ENCODE measurements at places on chromosomes 7 and 10.

DNA sequence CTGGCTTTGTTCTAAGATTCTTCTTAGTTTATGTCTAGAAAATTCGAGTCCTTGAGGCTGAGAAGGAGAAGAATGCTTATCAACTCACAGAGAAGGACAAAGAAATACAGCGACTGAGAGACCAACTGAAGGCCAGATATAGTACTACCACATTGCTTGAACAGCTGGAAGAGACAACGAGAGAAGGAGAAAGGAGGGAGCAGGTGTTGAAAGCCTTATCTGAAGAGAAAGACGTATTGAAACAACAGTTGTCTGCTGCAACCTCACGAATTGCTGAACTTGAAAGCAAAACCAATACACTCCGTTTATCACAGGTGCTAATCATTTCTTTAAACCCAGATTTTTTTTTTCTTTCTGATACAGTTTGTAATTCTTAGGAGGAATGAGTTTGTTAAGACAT, 6.7 kb downstream of the CEP55 start:
- peak overlapping the region; percentile 47 for H3K27ac ChIP-seq
- peak overlapping the region; percentile 24 for H3K4me3 ChIP-seq
- H3K36me3 ChIP-seq, result peaks cover 3% of the 10 kb centered on the region
- peak; percentile 81 for DNase-seq

DNA sequence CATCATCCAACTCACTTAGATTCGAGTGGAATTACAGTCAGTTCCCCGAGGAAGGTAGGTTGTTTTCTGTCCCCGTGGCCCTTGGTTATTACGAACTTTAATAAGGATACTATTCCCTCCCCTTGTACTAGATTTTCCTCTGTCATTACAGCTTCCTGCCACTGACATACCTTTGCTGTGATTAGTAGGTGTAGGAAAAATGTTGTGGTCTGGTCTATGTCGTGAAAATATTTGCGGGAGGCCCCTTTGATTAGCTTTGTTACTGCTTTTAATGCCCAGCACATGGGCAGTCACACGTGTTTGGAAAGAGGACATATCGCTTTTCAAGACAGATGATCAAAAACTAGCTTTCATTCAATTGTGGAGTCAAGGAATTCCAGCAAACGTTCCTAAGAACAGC, 92.2 kb downstream of the GATA3 start:
- H3K36me3 ChIP-seq, result no peaks in the 10 kb centered on the region
- no peak overlapping the region for H3K4me3 ChIP-seq
- H3K27me3 ChIP-seq, result no peaks in the 10 kb centered on the region
- no peaks in the 10 kb centered on the region for H3K4me1 ChIP-seq
- DNase-seq, result no peak

DNA sequence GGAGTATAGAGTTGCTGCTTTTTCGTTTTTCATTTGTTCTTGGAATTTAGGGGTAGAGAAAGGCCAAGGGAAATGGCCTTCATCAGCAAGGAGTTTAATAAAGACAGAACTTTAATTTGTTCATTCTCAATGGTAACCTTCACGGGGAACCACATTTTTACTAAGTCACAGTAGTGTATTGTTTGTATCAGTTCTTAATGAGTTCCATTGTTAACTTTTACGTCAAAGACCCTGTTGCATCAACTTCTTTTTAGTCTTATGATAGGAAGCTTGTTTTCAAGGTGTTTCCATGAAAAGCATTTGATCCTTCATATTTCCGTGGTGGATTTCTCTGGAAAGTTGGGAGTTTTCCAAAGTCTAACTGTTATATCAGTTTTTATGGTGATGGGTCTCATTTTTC, 169.9 kb downstream of the CREB5 start:
- no peaks in the 10 kb centered on the region for H3K27me3 ChIP-seq
- H3K4me3 ChIP-seq, result no peak overlapping the region
- H3K27ac ChIP-seq, result no peak overlapping the region
- no peaks in the 10 kb centered on the region for H3K4me1 ChIP-seq
- no peak for DNase-seq
- H3K36me3 ChIP-seq, result no peaks in the 10 kb centered on the region

DNA sequence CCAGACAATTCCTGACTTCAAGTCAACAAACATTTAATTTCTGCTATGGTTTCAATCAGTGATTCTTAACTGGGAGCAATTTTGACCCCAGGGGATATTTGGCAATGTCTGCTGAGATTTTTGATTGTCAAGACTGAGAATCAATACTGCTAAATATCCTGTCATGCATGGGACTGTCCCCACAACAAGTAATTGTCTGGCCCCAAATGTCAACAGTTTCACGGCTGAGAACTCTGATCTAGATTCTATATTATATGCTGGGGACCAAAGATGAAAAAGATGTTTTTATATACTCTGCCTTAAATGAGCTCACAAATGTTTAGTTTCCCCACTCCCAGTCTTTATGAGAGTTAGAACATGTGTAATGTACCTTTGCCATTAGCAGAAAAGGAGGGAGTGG, 19.2 kb downstream of the ANKRD7 start:
- H3K4me1 ChIP-seq, result no peaks in the 10 kb centered on the region
- H3K4me3 ChIP-seq, result no peak overlapping the region
- DNase-seq, result no peak
- no peaks in the 10 kb centered on the region for H3K36me3 ChIP-seq
- no peak overlapping the region for H3K27ac ChIP-seq
- H3K27me3 ChIP-seq, result no peaks in the 10 kb centered on the region

- H3K4me1 ChIP-seq, result peaks cover 40% of the 10 kb centered on the region
- no peaks in the 10 kb centered on the region for H3K27me3 ChIP-seq
- peak; percentile 26 for DNase-seq
- H3K36me3 ChIP-seq, result peaks cover 1% of the 10 kb centered on the region
Observed at GRCh38 chr10:70222340-70222794, 10.9 kb downstream of the PPA1 start.

DNA sequence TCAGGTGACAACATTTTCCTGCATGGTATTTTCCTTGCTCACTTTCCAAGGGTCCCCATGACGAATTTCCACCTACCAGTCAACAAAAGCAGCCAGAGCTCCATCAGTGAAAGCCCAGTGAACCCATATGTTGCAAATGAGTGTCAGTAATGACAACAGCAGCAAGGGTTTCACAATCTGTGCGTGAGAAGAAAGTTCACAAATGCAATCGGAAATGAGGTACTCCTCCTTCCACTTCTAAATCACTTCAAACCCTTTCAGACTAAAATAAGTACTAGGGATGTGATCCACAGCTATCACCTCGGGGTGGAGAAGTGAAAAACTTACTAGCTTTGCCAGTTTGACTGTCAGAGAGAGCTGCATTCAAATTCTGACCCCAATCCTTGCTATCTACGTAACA, 55.6 kb upstream of the BET1 start:
- no peak overlapping the region for H3K4me3 ChIP-seq
- DNase-seq, result no peak
- H3K36me3 ChIP-seq, result no peaks in the 10 kb centered on the region
- H3K27ac ChIP-seq, result no peak overlapping the region

GRCh38 chr7:72267291-72267800, 144.8 kb downstream of the CALN1 start:
- H3K4me1 ChIP-seq, result no peaks in the 10 kb centered on the region
- no peak overlapping the region for H3K27ac ChIP-seq
- no peaks in the 10 kb centered on the region for H3K36me3 ChIP-seq
- H3K4me3 ChIP-seq, result no peak overlapping the region

GRCh38 chr10:71225291-71226058, 13.1 kb downstream of the UNC5B start:
- H3K27ac ChIP-seq, result no peak overlapping the region
- DNase-seq, result no peak
- H3K27me3 ChIP-seq, result no peaks in the 10 kb centered on the region
- no peak overlapping the region for H3K4me3 ChIP-seq
- H3K36me3 ChIP-seq, result no peaks in the 10 kb centered on the region

GRCh38 chr7:139739863-139740597, 37.8 kb downstream of the HIPK2 start:
- H3K27me3 ChIP-seq, result no peaks in the 10 kb centered on the region
- H3K4me3 ChIP-seq, result no peak overlapping the region
- no peak for DNase-seq
- H3K4me1 ChIP-seq, result no peaks in the 10 kb centered on the region
- no peaks in the 10 kb centered on the region for H3K36me3 ChIP-seq
- H3K27ac ChIP-seq, result no peak overlapping the region

GRCh38 chr7:39709768-39710311, 86.5 kb downstream of the RALA start:
- H3K27ac ChIP-seq, result no peak overlapping the region
- H3K4me1 ChIP-seq, result no peaks in the 10 kb centered on the region
- H3K4me3 ChIP-seq, result no peak overlapping the region

GRCh38 chr7:26603631-26604030, 260.8 kb downstream of the SKAP2 start:
- H3K27ac ChIP-seq, result no peak overlapping the region
- H3K4me1 ChIP-seq, result no peaks in the 10 kb centered on the region
- no peaks in the 10 kb centered on the region for H3K27me3 ChIP-seq

GRCh38 chr10:24680647-24681524, 42.8 kb downstream of the ARHGAP21 start:
- no peak overlapping the region for H3K4me3 ChIP-seq
- no peaks in the 10 kb centered on the region for H3K27me3 ChIP-seq
- no peaks in the 10 kb centered on the region for H3K4me1 ChIP-seq
- no peak overlapping the region for H3K27ac ChIP-seq
- no peak for DNase-seq

DNA sequence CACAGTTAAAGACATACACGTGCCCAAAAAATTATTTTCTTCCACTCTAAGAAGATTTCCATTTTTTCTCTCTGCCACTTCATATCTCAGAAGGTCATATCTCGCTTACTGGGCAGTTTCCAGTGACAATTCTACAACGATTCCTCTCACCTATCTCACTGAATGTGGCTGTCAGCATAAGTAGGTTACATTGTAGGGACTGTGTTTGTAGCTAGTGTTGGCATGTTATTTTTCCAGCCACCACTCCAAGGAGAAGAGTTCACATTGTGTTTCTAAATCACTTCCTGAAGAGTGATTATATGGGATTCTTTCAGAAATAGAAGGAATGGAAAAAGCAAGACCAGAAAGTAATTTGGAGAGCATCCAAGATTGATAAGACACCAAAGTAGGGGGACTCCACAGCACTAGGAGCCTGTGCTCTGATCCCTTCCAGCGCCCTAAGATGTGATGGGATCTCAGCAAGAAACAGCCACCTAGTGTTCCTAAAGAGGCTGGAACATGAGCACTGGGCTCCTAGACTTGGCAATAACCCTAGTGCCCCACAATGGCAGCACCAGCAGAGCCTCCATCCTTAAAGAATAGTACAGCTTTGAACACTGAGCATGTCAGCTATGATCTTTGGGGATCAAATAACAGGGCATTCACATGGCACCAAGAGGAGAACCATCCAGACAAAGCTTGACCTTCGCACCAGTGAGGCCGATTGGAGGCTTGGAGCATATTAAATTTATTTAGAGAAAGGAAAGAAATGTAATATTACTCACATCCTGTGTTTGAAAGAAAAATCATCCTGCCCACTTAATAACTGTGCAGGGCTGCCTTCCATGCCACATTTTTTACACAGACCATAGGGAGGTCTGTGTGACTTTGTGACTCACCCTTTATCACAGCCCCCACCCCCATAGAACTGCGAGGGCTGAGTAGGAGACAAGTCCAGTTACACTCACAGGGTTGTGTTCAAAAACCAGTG, 51.8 kb downstream of the CAV1 start:
- H3K36me3 ChIP-seq, result no peaks in the 10 kb centered on the region
- H3K4me1 ChIP-seq, result peaks cover 41% of the 10 kb centered on the region
- no peaks in the 10 kb centered on the region for H3K27me3 ChIP-seq
- DNase-seq, result no peak
- H3K4me3 ChIP-seq, result no peak overlapping the region

- H3K27me3 ChIP-seq, result no peaks in the 10 kb centered on the region
- no peak overlapping the region for H3K27ac ChIP-seq
- no peaks in the 10 kb centered on the region for H3K36me3 ChIP-seq
- no peaks in the 10 kb centered on the region for H3K4me1 ChIP-seq
- no peak overlapping the region for H3K4me3 ChIP-seq
- DNase-seq, result no peak
Observed at GRCh38 chr10:69458430-69459100, 7.3 kb downstream of the TSPAN15 start.

GRCh38 chr10:45451407-45451806, 77.4 kb downstream of the ALOX5 start:
- no peaks in the 10 kb centered on the region for H3K36me3 ChIP-seq
- no peak for DNase-seq
- H3K27me3 ChIP-seq, result no peaks in the 10 kb centered on the region
- H3K4me3 ChIP-seq, result no peak overlapping the region
- peaks cover 22% of the 10 kb centered on the region for H3K4me1 ChIP-seq

GRCh38 chr7:129741743-129742213, 130.3 kb downstream of the NRF1 start:
- no peak overlapping the region for H3K27ac ChIP-seq
- DNase-seq, result peak; percentile 62
- H3K36me3 ChIP-seq, result no peaks in the 10 kb centered on the region
- no peak overlapping the region for H3K4me3 ChIP-seq
- H3K4me1 ChIP-seq, result 0 out of 2 replicates have a peak, but pooled peaks cover 4% of the 10 kb centered on the region

DNA sequence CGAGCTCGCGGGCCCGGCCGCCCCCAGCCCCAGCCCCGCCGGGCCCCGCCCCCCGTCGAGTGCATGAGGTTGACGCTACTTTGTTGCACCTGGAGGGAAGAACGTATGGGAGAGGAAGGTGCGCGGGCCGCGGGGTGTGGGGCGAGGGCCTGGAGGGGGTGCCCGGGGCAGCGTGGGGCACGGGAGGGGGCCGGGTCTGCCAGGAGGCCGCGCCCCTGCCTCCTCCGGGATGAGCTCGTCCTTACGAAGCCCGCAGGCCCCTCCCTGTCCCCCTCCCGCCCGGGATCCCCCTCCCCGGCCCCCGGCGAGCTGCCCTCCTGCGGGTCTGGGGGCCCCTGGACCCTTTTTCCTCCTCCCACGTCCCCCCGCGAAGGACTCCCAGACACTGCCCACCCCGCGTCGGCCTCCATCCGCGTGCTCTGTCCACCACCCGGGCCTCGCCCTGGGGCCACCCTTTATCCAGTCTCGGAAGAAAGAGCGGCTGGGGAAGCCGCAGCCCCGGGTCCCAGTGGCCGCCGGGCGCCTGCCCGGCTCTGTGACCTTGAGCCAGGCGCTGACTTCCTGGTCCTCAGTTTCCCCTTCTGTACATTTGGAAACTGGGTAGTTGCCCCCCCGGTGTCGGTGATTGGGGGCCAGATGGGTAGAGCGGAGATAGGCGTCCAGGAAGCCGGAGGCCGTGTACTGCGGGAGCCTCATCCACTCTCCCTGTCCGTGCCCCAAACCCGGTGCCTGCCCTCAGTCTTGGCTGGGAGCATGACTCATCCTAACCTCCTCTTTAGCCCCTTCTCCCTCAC, 521 bp downstream of the LIMK1 start:
- peak overlapping the region; percentile 75 for H3K4me3 ChIP-seq
- H3K27me3 ChIP-seq, result no peaks in the 10 kb centered on the region
- H3K36me3 ChIP-seq, result no peaks in the 10 kb centered on the region
- H3K27ac ChIP-seq, result no peak overlapping the region
- peak; percentile 55 for DNase-seq
- H3K4me1 ChIP-seq, result no peaks in the 10 kb centered on the region

DNA sequence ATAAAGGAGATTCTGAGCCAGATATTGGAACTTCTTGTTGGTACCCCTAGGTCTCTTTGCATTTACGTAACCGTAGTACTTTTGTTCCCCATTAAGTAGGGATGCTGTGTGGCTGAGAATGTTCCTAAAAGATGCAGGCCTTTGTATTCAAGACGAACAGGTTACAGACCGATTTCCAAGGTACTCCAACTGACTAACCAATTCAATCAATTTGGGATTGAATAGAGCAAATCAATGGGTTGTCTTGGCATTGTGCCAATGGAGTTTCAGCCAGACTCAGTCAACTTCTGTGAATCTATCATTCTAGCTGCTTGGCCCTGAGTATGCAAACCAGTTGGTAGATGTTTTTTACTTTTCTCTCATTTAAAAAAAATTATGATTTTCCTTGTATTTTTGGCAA, 347.3 kb upstream of the NPVF start:
- no peaks in the 10 kb centered on the region for H3K27me3 ChIP-seq
- no peaks in the 10 kb centered on the region for H3K36me3 ChIP-seq
- H3K4me3 ChIP-seq, result no peak overlapping the region
- H3K4me1 ChIP-seq, result peaks cover 15% of the 10 kb centered on the region
- no peak overlapping the region for H3K27ac ChIP-seq

Data from MM.1S (cell line).